ENCODE measurements at places on chromosomes 16 and 17.

GRCh38 chr16:84446084-84446483 is 58.4 kb downstream of the MEAK7 start:
- no peak for DNase-seq

GRCh38 chr16:77271532-77272426 is 72.6 kb downstream of the SYCE1L start:
- DNase-seq, result no peak

DNA sequence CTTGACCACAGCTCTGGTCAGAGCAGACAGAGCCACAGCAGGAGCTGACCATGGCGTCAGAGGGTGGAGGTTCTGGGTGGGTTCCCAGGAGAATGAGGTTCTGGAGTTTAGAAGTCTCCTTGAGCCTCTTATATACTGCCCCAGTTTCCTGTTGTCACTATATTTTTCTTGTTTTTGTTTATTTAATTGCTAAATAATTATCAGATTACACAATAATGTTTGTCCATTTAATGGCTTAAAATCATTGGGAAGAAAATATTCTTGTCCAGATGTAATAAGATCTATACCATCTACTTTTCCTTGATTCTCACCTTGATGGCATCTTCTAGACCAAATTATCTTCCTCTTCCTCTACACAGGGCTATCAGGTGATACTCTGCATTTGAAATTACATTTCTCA is at the start of gene KRTAP4-3:
KRTAP4-3 (minus strand) TSS at position 101 of the 400 bp plus-strand sequence; CDS start at position 52, 49 bp downstream.
- DNase-seq, result no peak

- no peak for DNase-seq
Observed at GRCh38 chr16:12964461-12964860, 63.1 kb downstream of the SHISA9 start.

- DNase-seq, result no peak
Observed at GRCh38 chr16:87437911-87438610, 45.9 kb downstream of the MAP1LC3B start.

DNA sequence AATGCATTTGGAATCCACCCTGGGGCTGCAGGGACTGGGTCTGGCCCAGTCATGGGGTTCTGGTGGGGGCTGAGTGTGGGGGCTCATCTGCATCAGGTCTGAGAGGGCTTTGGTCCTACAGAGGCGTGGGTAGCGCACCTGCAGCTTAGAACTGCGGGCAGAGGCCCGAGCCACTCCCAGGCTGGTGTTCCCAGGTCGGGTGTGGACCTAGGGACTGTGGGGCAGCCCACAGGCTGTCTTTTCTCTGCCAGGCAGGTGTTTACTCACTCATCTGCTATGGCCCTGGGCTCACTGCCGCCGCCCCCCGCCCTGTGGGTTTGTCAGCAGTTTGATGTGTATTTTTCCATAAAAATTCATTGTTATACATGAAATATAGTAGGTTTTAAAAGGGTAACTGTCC is 27.0 kb upstream of the DOC2B start:
- DNase-seq, result no peak

- DNase-seq, result no peak
Observed at GRCh38 chr16:55811811-55812210, 21.1 kb downstream of the CES1 start.

DNA sequence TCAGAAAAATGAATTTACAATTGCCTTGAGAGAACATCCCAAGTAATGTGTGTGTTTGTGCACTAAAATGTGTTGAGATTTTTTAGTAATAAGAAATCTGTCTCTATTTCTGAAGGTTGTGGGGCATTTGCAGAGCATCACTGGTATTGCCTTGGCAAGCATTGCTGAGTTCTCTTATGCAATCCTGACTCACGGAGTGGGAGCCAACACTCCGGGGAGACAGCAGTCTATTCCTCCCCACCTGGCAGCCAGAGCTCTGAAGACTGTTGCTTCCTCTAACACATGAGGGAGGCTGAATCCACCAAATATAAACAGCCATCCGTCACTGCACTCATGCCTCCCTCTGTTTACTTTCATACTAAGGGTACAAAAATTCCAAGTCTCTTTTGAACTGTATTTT is 10.6 kb downstream of the CNTD1 start:
- no peak for DNase-seq
